GM12864 (cell line): ENCODE measurements at places on chromosomes 7 and 10.

- DNase-seq, result no peak
These were observed 7.6 kb upstream of the KCP start for GRCh38 chr7:128918016-128918665.

DNA sequence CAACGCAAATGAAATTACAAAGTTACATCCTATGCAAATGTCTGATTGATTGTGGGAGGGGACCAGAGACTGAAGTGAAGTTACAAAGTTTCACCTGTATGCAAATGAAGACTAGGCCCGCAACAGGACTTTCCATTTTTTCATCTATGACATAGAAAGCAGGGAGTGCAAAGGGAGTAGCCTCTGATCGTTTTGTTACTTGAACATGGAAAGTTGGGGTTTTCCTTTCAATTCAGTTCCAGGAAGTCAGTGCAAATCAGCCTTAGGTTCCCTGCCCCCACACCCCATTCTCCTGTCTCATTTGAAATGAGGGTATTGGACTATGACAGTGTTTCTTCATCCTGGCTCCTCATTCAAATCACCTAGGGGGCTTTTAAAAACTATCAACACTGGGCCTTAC, 96.9 kb upstream of the HABP2 start:
- DNase-seq, result no peak

DNA sequence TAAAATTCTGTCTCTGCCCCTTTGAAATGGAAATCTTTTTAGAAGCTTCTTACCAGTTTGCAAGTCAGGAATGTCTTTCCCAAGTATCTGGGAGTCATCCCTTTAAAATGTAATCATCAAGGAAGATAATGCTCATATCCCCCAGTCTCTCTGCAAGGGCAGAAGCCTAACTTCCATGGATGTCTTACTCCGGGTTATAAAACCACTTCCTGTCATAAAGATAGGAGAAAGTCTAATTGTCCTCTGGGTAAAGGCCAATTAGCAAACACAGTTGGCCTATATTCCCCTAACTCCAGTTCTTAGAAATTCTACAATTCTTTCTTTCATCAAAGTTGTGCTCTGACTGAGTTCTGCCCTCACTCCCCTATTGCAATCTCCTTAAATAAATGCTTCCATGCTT, 1631.5 kb upstream of the LRRTM3 start:
- no peak for DNase-seq

DNA sequence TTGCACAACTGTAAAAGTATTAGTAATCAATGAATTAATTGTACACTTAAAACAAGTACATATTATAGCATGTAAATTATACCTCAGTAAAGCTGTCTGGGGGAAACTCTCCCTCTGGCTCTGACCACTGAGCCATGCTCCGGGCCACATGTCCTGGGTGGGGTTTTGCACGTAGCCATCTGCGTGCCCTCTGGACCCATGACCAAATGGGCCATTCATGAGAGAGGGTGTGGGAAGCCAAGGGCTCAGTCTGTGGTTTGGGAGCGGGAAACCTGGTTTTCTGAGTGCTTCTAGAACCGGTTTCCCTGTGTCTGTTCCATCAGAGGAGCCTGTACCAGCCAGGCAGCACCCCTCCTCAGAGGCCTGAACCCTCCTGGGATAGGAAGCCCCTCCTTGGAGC, 143.2 kb downstream of the SH3PXD2A start:
- no peak for DNase-seq

- DNase-seq, result no peak
These were observed 31.6 kb upstream of the TMEM72 start for GRCh38 chr10:44879531-44879899.

DNA sequence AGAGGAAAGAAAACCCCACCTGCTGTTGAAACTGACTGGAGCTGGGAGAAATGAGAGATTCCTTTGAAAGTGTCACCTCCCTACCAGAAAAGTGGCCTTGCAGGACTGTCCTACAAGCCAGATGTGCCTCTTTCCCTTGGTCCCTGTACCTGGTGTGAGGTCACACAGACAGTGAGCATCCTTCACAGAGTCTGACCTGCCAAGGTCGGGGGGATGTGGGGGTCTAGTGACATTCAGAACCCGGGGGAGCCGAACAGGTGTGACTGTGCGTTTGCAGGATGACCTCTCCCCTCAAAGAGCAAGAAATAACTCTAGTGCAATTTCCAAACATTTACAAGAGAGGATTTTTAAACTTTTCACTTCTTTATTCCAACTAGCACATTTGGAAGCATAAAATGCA, 93.4 kb upstream of the ZNF479 start:
- DNase-seq, result no peak

DNA sequence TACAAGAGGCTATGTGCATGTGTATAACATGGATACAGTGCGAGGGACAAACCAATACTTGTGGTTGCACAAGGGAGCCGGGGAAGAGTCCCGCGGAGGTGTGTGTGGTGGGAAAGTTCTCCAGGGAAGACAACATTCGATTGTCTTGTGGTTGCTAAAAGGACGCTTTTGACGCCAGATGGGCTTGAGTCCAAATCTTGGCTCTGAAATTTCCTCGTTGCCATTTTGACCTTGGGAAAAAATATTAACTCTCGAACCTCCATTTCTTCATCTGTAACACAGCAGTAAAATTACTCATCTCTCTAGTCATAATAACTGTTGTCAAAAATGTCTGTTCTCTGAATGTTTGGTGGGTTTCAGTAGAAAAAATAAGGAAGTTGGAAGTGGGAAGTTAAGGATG, 16.5 kb downstream of the PLXDC2 start:
- DNase-seq, result no peak

- no peak for DNase-seq
These were observed 10.8 kb upstream of the GPNMB start for GRCh38 chr7:23235813-23236221.

DNA sequence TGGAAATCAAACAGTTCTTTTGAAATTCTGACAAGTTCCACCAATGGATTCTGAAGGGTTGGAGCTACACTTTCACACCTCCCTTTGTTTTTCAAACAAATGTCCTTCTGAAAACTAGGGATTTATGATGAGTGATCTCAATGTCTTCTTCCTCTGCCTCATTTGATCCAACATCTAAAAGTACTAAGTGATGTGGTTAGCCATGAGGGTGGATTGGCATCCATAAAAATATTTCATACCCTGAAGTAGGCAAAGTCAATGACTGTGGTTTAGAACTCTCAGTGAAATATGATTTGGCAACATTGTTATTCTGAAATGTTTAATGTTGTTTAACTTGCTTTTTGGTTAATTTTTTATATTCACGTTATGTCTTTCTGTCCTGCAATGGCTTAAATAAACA, 136.9 kb downstream of the MBL2 start:
- DNase-seq, result no peak

DNA sequence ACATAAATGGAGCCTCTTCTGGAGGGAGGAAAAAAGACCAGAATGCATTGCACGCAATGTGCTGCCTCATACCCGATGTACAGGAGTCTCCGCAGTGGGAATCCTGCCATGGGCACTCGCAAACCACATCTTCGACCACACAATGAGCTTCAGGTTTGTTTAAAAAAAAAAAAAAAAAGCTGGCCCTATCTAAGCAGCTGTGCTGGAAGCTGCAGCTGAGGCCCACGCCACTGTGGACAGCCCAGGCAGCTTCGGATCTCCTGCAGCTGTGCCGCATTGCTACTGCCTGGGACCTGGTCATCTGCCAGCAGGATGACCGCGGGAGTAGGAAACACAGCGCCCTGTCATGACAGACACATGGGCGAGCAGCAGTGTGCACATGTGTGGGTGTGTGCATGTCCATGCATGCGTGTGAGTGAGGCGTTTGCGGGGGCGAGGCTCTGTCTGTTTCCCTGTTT, 26.0 kb downstream of the EN2 start:
- no peak for DNase-seq

DNA sequence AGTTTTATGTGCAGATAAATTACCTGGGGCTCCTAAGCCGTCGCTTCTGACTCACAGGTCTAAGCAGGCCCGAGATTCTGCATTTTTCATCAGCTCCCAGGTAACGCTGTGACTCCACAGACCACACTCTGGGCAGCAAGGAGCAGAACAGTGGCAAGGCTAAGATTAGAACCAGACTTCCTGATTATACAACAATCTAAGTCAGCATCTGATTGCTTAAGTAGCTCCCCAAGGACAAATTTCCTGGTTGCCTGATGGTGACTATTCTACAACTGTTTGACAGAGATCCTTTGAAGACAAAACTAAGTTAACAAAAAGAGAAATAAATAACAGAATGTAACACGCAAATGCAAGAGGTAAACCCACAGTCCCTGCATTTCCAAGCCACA, 69.0 kb downstream of the CREB3L2 start:
- no peak for DNase-seq

DNA sequence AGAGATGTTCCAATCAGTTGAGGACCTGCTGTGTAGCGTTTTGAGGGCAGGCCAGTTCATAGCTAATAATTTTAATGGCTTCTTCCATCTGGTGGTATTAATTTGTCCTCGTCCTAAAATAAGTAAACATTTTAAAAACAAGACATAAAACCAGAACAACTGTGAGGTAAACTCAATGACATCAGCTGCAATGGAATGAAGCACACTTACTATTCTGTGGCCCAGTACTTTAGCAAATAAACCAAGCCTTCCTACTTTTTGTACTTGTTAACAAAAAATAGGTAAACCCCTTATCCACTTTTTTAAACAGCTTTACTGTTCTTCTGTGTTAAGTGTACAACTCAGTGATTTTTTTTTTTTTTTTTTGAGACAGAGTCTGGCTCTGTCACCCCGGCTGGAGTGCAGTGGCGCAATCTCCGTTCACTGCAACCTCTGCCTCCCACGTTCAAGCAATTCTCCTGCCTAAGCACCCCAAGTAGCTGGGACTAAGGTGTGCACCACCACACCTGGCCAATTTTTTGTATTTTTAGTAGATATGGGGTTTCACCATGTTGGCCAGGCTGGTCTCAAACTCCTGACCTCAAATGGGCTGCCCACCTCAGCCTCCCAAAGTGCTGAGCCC, 28.9 kb upstream of the FZD1 start:
- no peak for DNase-seq

DNA sequence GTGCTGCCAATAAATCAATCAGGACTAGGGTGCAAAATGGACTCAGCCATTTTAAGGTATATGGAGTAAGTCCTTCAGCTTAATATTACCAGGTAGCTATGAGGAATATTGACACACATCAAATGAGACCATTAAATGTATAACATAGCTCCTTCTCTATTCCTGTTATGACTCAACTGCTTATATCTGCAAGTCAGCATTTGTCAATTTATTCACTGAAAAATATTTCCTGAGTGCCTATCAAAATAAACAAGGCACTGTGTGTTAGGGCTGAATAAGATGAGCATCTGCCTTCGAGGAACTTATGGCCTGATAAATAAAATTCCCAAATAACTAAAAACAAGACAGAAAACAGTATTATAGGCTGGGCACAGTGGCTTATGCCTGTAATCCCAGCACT, 113.8 kb downstream of the CDK6 start:
- no peak for DNase-seq

GRCh38 chr10:33410096-33410859, 75.8 kb upstream of the NRP1 start:
- DNase-seq, result no peak

DNA sequence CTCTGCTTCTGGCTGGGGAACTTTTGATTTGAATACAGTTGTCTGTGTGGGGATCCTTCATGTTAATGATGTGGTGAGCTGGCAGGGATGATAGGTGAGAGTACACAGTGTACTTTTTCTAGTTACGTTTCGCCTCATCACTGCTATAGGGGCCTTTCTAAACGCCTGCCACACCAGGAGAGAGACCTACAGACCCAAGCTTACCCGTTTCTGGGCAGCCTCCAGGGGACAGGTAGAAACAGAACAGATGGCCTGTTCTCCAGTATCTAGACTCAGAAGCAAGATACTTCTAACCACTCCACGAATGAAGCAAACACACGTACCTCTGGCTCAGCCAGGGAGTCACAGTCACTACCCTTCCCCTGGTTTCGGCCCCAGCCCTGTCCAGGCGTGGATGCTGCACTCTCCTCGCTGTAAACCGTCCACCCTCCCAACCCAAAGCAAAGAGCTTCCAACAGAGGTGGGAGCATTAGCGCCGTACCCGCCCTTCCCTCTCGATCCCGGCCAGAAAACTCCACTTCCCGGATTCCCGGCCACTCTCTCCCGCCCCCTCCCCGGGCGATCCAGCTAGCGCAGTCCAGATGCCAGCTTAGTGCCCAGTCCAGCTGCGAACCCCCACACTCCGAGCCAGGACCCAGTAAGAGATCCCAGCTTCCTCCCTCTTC, 1.2 kb downstream of the CCDC6 start:
- DNase-seq, result no peak

DNA sequence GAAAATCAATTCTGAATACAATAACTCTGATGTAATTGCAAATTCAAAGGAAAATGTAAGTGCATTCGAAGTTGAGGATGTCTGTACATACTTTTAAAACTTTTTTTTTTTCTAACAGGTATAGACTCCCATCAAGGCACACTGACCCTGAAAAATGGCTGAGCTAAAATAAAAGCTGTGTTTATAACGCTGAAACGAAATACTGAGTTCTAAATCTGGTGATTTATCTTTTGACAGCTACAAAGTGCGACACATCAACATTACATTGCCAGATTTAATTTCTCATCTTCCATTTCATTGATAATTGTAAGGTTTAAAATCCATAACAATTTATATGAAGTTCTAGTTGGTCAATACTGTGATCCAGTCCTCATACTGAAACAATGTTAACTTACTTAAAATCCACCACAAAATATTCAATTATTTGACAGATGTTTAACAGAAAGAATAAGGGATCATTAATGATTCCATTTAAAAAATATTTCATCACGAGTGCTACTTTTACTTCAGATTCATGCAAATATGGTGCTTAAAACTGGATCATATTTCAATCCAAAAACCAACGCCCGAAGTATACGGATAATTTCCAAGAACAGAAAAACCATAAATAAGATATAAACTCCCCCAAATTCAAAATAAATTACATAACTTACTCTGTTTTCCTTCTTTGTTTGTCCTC, 1.4 kb downstream of the RAB11FIP2 start:
- no peak for DNase-seq

DNA sequence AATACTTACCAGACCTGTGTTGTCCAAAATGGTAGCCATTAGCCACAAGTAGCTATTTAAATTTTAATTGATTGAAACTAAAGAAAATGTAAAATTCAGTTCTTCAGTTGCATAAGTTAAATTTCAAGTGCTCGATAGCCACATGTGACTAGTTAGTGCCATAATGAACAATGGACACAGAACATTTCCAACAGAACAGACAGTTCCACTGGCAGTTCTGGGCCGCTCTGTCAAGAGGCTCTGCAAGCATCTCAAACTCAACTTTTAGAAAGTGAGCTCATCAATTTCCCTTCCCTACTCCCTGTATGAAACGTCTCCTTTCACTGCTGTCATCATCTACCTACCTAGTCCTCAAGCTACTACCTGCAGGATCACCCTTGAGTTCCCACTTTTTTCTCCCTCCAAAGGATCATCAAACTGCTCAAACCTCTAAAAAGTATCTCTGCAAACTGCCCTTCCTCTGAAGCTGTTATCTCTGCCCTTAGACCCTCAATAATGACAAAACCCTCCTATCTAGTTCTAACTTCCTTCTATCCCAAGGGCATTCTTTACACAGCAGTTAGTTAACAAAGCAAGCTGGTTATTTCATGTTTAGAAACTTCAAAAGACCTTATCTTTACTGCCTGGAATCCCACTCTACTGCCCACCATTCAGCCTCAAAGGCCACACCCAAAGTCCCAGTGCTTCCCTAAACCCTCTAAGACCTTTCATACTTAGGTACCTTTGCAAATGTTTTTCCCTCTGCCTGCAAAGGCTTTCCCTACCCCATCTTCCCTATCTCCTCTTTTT, 20.6 kb downstream of the SHTN1 start:
- no peak for DNase-seq
